Natural killer cell treated with Interleukin-12 subunit alpha and Interleukin-12 subunit beta and Interleukin-15 and Interleukin-18, amount 100 ng/mL, for 72 hours (primary cell): ENCODE measurements at places on chromosomes 1 and 21. TPM values are rescaled to one million over a fixed set of nuclear protein-coding genes. Genes with fewer than 3 reads are reported as not detected.
A peak's percentile ranks its signal among the peaks of the same experiment; 100 is the strongest.

The INSRR gene
- total RNA-seq: 0.14 TPM

The DCDC2B gene
- 0.19 TPM for total RNA-seq

The CRYBG2 gene
- 0.95 TPM for total RNA-seq

The GBP1 gene
- 154 TPM for total RNA-seq

The TNNI3K gene
- total RNA-seq: not detected

The LAPTM5 gene
- total RNA-seq: 150 TPM

The TTLL10 gene
- total RNA-seq: 0.31 TPM

DNA sequence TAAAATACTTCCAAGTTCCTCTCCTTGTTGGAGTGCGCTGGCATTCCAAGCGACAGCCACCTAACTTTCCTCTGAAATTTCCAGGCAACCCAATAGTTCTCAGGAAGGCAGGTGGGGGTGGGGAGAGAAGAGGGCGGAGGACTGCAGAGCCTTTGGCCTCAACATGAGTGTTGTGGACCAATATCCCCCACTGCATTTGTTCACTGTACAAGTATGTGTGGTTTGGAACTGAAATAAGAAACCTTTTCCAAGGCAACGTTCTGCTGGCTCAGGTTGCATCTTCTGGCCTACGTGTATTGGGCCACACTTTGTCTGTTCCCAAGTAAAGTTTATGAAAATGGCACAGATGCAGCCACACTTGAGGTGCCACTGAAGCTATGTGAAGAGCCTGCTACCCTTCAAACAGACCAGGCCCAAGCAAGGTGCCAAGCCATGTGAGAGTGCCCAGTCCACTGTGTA is 153.4 kb downstream of the DHRS3 start:
- H3K27me3 ChIP-seq: no peaks in the 10 kb centered on the region
- H3K36me3 ChIP-seq: peaks cover 27% of the 10 kb centered on the region
- no peak overlapping the region for H3K4me3 ChIP-seq
- peaks cover 47% of the 10 kb centered on the region for H3K4me1 ChIP-seq
- H3K27ac ChIP-seq: no peak overlapping the region

- H3K36me3 ChIP-seq: no peaks in the 10 kb centered on the region
- H3K4me1 ChIP-seq: no peaks in the 10 kb centered on the region
- H3K27ac ChIP-seq: no peak overlapping the region
- H3K27me3 ChIP-seq: no peaks in the 10 kb centered on the region
- H3K4me3 ChIP-seq: no peak overlapping the region
- no peak for DNase-seq
Observed at GRCh38 chr1:162380061-162380846, 1.3 kb upstream of the C1orf226 start.

- H3K36me3 ChIP-seq: no peaks in the 10 kb centered on the region
- no peak for DNase-seq
- no peaks in the 10 kb centered on the region for H3K4me1 ChIP-seq
- H3K4me3 ChIP-seq: no peak overlapping the region
Observed at GRCh38 chr1:10635992-10636391, 160.5 kb downstream of the CASZ1 start.

DNA sequence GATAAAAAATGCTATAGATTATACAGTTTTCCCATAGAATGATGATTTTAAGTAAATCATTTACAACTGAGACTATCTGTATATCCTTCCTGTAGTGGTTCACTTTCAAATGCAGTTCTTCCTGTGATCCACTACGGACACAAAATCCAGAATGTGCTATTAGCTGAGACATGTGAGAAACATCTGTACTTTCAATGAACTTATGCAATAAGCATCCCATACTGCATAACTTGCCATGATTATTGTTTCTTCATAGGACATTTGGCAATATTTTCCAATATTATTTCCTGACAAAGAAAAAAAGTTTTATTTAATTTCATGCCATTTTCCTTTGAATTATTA is 83.5 kb upstream of the PRDX6 start:
- peaks cover 5% of the 10 kb centered on the region for H3K4me1 ChIP-seq
- H3K27ac ChIP-seq: no peak overlapping the region

GRCh38 chr21:34170886-34171285 is 97.5 kb downstream of the MRPS6 start:
- no peak overlapping the region for H3K27ac ChIP-seq
- no peaks in the 10 kb centered on the region for H3K4me1 ChIP-seq
- DNase-seq: no peak
- H3K4me3 ChIP-seq: no peak overlapping the region

DNA sequence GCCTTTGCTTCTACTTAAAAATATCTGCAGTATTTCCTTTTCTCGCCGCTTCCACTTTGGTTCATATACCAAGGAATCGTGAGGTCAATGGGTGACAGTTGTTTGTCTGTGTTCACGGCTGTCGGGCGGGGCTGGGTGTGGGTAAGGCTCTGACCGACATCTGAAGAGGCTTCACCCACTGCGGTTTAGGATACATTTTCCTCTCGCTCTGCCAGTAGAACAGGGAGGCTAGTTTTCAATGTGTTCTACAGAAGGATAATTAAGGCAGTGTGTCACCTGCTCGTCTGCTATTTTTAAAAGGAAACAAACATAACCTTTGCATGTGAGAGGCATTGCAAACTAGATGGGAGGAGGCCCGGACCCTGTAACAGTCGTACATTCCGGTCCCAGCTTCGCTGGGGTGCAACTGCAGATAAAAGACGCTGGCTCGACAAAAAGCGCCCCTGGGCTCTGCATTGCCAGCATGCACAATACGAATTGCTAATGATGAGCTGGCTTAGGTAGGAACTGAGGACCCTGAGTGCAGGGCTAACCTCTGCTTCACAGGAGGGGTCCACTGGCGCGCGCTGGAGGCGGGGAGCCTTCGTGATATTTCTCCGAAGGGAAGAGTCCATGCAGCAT is 8.5 kb upstream of the ERG start:
- no peaks in the 10 kb centered on the region for H3K36me3 ChIP-seq
- no peak overlapping the region for H3K27ac ChIP-seq
- peak overlapping the region; percentile 13 for H3K4me3 ChIP-seq
- H3K27me3 ChIP-seq: peaks cover 14% of the 10 kb centered on the region
- H3K4me1 ChIP-seq: peaks cover 3% of the 10 kb centered on the region
- DNase-seq: no peak

- DNase-seq: no peak
- no peak overlapping the region for H3K27ac ChIP-seq
- H3K27me3 ChIP-seq: no peaks in the 10 kb centered on the region
- H3K36me3 ChIP-seq: no peaks in the 10 kb centered on the region
- H3K4me3 ChIP-seq: no peak overlapping the region
- H3K4me1 ChIP-seq: no peaks in the 10 kb centered on the region
Observed at GRCh38 chr1:87404296-87404695, 75.6 kb downstream of the LMO4 start.

DNA sequence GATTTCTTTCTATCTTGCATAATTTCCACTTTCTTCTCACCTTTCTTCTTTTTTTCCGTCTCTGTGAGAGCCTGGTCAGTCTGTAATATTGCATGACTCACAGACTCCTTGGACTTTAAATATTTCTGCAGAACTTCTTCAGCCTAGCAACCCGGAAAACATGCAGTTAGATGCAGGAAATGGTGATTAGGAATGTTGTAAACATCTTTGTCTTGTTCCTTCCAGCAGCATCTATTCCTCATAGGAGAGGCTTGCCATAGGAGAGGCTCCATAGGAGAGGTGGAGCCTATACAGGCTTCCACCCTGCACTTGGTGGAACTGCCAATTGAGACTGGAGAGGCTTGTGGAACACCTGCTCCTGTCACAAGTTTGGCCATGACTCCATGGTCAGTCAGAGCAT is 10.0 kb downstream of the GBP5 start:
- H3K27me3 ChIP-seq: no peaks in the 10 kb centered on the region
- H3K27ac ChIP-seq: peak overlapping the region; percentile 95
- no peak for DNase-seq
- H3K36me3 ChIP-seq: peaks cover 72% of the 10 kb centered on the region
- H3K4me1 ChIP-seq: peaks cover 60% of the 10 kb centered on the region

GRCh38 chr21:44994047-44994694 is 54.3 kb downstream of the SLX9 start:
- DNase-seq: no peak
- H3K4me1 ChIP-seq: no peaks in the 10 kb centered on the region
- H3K36me3 ChIP-seq: no peaks in the 10 kb centered on the region
- H3K27me3 ChIP-seq: no peaks in the 10 kb centered on the region
- no peak overlapping the region for H3K27ac ChIP-seq
- H3K4me3 ChIP-seq: no peak overlapping the region

DNA sequence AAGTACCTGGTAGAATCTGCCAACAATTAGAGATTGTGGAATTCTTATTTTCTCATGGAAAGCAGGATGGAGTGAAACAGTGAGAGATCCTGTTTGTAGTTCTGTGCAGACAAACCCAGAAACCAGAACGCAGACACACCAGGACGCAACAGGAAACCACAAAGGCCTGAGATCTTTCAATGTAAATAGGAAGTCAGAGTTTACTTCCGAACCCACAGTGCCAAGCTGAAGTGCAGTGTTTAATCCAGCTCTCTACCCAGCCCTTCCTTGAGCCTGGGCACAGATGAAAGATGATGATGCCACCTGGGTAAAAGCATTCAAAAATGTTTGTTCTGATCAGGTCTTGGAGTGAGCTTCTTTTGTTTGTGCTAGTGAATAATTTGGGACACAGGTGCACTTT is 244.2 kb upstream of the HOOK1 start:
- H3K36me3 ChIP-seq: peaks cover 7% of the 10 kb centered on the region
- no peak overlapping the region for H3K27ac ChIP-seq
- H3K4me1 ChIP-seq: peaks cover 19% of the 10 kb centered on the region

DNA sequence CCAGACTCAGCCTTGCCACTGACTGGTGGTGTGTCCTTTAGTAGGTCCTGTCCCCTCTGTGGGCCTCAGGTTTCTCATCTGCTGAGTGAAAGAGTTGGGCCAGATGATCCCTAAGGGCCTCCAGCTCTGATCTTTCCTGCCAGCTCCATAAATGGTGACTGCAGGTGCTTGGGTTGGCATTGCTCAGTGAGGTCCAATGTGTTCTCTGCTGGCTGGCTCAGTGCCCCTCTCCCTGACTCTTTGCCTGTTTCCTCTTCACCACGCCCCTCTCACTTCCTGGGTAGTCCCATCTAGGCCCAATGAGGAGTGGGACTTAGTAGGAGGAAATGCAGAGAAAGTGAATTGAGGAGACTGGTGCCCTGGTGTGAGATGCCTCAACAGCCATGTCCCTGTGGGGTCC is 36.6 kb downstream of the UBE2T start:
- no peaks in the 10 kb centered on the region for H3K4me1 ChIP-seq
- H3K36me3 ChIP-seq: no peaks in the 10 kb centered on the region
- H3K27ac ChIP-seq: no peak overlapping the region
- no peak overlapping the region for H3K4me3 ChIP-seq
- no peaks in the 10 kb centered on the region for H3K27me3 ChIP-seq

- no peak for DNase-seq
- no peak overlapping the region for H3K4me3 ChIP-seq
- peaks cover 19% of the 10 kb centered on the region for H3K4me1 ChIP-seq
Observed at GRCh38 chr1:184824691-184825323, 70.1 kb upstream of the EDEM3 start.

GRCh38 chr21:28442624-28443023 is 550.1 kb downstream of the LTN1 start:
- no peak overlapping the region for H3K27ac ChIP-seq
- peaks cover 6% of the 10 kb centered on the region for H3K36me3 ChIP-seq
- no peak overlapping the region for H3K4me3 ChIP-seq
- no peaks in the 10 kb centered on the region for H3K4me1 ChIP-seq

DNA sequence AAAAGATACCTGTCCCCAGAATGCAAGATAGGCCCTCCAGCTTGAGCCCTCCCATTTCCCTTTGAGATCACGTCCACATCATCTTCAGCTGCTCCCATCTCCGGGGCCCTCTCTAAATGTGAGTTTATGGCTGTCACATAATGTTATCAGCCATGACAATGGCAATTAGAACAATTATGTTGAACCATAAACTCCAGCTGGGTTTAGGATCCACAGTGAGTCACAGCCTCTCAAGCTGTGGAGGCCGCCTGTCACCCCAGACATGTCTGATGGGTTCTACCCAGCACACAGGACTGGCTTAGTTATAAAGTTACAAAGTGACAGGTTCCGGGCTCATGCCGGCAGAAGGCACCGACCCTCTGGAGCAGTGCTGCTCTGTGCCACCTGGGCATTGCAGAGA is 597.3 kb downstream of the PTPRU start:
- H3K27ac ChIP-seq: no peak overlapping the region
- H3K4me3 ChIP-seq: no peak overlapping the region
- no peaks in the 10 kb centered on the region for H3K4me1 ChIP-seq

DNA sequence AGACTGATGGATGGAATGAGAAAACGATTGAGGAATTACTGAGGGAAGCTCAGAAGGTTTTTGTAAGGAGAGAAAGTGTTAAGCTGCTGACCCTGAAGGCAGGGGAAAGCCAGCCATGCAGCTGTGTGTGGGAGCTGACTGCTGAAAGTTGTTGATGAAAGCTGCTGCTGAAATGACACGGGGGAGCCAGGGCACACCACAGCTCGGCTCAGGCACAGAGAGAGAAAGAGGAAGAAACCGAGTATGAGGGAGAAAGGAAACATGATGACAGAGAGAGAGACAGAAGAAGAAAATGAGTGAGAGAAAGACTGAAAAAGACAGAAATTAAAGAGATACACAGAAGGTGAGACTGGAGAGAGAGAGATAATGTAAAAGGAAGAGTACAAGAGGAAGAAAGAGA is 115.5 kb downstream of the LRRC53 start:
- H3K27ac ChIP-seq: no peak overlapping the region
- H3K4me3 ChIP-seq: no peak overlapping the region
- H3K36me3 ChIP-seq: no peaks in the 10 kb centered on the region
- DNase-seq: no peak

GRCh38 chr21:35828161-35828560 is 232.2 kb downstream of the SETD4 start:
- H3K27me3 ChIP-seq: peaks cover 59% of the 10 kb centered on the region
- no peaks in the 10 kb centered on the region for H3K36me3 ChIP-seq
- no peak overlapping the region for H3K27ac ChIP-seq
- no peak overlapping the region for H3K4me3 ChIP-seq

DNA sequence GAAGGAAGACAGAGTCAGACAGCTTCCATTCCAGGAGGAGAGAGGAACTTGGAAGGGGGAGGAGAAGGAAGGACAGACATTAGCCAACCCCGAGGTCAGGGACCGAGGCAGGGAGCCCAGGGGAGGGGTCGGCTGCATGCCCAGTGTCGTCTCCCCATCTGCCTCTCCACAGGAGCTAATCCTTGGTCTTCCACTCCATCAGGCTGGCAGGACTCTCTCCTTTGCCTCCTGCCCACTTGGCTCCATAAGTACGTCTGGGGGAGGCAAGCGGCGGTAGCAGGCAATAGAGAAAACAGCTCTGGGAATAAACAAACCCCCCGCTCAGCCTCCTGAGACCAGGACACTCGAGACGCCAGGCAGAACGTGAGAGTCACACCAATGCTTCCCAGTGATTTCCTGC is 71.3 kb downstream of the GRIK3 start:
- H3K4me3 ChIP-seq: no peak overlapping the region
- H3K27ac ChIP-seq: no peak overlapping the region
- no peaks in the 10 kb centered on the region for H3K36me3 ChIP-seq
- peaks cover 6% of the 10 kb centered on the region for H3K27me3 ChIP-seq

DNA sequence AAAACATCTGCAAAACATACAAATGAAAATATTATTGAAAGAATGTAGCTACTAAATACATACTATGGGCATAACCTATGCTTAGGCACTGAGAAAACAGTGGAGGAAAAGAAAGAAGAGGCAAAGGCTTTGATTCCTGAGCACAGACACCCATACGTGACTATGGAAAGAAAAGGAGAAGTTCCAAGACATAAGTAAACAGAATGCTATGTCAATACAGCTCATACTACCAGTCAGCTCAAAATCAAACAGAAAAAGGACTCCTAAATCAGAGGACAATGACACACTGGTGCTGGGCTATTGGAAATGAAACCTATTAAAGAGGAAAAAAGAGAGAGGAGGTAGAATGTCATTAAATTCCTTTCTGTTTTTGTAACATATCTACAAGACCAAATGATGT is 225.4 kb downstream of the SMYD3 start:
- H3K4me3 ChIP-seq: no peak overlapping the region
- H3K27ac ChIP-seq: no peak overlapping the region
- H3K27me3 ChIP-seq: no peaks in the 10 kb centered on the region
- no peaks in the 10 kb centered on the region for H3K36me3 ChIP-seq
